Activated naive CD4-positive, alpha-beta T cell (primary cell): ENCODE measurements at places on chromosomes 7 and 10.

DNA sequence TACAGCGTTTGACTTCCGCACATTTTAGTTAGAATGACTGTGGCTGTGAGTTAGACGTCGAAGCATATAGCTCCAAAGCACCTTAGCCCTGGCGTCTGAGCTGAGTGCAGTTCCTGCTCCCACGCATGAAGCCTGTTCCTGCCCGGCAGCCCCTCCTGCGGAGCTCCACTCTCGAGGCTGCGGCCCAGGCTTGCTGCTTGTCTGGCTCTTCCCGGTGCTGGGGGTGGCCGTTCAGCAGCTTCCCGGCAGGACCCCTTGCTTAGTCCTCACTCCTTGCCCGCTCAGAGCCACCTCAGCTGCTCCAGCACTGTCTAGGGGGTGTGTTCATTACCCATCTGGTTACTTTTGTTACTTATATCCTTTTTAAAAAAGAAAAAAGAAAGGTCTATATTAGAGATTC is 88.1 kb upstream of the DNAJB6 start:
- no peak for DNase-seq

DNA sequence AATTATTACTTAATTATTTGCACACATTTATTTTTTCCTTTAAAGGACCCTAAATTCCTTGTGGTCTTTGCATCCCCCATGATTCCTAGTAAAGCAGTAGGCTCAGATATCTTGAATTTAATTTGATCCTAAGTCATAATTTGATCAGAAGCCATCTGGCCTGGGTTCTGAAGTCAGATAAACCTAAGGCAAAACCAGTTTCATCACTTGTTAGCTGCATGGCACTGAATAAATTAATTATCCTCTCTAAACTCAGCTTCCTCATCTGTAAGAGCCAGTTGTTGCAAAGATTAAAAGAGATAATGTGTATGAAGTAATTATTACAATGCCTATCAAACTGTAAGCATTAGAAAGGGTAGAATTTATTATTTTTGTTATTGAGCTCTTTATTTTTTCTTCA is 293.1 kb downstream of the GRM8 start:
- DNase-seq = no peak

- DNase-seq = no peak
Measured at GRCh38 chr10:97761331-97761865, 10.4 kb downstream of the SFRP5 start.

DNA sequence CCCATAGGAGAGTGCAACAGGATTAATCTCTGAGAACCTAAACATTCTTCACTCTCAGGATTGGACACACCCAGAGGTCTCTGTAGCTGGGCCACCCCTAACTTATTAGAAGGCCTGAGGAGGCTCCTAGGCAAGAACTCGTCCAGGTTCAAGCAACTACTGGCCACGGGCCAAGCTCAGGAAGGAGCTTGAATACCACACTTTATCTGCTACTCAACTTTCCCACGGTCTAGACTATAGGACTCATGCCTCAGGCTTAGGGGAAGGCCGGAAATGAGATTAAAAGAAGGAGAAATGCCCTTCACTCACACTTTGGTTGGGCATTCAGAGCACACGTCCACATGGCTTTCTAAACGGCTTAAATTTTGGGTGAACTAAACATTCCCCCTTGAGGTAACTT is 142.8 kb upstream of the PHYHIPL start:
- DNase-seq = no peak

- no peak for DNase-seq
Measured at GRCh38 chr10:124244256-124244877, 151.0 kb upstream of the CHST15 start.

- DNase-seq = no peak
Measured at GRCh38 chr7:27962273-27962672, 218.3 kb downstream of the JAZF1 start.

- DNase-seq = no peak
Measured at GRCh38 chr7:41763626-41764025, 60.7 kb upstream of the INHBA start.

- no peak for DNase-seq
Measured at GRCh38 chr7:152522571-152523067, 86.8 kb upstream of the KMT2C start.
